Left ventricle myocardium inferior (tissue), 1 donor: ENCODE measurements at places on chromosomes 11 and 22.

GRCh38 chr11:101555366-101555765 is 28.4 kb downstream of the TRPC6 start:
- DNase-seq, result no peak

GRCh38 chr11:34426766-34427185 is 12.0 kb upstream of the CAT start:
- no peak for DNase-seq

DNA sequence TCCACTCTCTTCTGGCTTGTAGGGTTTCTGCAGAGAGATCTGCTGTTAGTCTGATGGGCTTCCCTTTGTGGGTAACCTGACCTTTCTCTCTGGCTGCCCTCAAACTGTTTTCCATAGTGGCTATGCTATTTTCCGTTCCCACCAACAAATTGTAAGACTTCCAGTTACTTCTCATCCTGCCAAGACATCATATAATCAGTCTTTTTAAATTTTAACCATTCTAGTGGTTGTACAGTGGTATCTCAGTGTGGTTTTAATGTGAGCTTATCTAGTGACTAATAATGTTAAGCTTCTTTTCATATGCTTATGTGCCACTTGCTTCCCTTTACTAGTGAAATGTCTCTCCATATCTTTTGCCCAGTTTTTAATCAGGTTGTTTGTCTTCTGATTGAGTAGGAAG is 13.6 kb upstream of the TRIM29 start:
- DNase-seq, result no peak

- DNase-seq, result no peak
Observed at GRCh38 chr11:18243783-18244362, 4.6 kb downstream of the SAA2 start.

GRCh38 chr22:35526333-35526979 is 14.2 kb upstream of the RASD2 start:
- no peak for DNase-seq

GRCh38 chr11:65540290-65541092 is 15.6 kb downstream of the SCYL1 start:
- DNase-seq, result peak; percentile 93

DNA sequence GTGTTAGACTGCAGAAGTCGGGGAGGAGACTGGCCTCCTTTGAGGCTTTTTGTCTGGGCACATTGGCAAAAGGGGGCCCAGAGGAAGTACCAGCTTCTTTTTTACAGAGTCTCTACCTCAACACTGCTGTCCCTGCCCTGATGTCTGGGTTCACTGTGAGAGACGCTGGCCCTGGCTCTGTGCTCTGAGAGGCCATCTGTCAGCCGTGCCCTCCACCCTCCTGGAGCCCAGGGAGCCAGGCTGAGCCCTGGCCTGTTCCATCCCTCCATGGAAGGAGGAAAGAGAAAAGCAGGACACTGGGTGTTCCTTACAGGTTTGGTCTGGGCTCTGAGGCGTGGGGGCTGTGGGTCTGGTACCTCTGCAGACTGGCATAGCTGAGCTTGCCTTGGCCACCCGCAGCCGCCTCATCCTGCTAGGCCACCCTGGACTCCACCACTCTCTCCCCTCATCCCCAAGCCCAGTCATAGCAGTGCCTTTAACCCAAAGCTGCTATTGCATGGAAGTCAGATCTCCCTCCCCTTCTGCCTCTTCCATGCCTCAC is 105.5 kb upstream of the PARVA start:
- DNase-seq, result no peak

DNA sequence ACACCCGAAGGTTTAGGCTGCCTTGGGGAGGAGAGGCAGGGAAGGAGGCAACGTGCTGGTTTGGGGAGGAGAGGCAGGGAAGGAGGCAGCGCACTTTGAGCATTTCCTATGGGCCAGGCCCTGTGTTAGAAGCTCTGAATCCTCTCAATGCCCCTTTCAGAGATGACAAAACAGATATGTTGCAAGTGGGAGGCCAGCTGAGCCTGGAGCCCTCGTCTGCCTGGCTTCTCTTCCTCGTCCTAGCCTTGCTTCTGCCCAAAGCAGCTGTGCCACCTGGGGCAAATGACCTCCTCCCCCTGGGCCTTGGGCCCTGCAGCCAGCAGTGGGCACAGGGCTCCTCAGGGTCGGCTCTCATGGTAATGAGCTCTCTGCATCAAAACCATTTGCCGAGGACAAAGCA is 15.3 kb upstream of the LRRC32 start:
- DNase-seq, result no peak

GRCh38 chr11:2173761-2174160 is 2.1 kb upstream of the TH start:
- no peak for DNase-seq

DNA sequence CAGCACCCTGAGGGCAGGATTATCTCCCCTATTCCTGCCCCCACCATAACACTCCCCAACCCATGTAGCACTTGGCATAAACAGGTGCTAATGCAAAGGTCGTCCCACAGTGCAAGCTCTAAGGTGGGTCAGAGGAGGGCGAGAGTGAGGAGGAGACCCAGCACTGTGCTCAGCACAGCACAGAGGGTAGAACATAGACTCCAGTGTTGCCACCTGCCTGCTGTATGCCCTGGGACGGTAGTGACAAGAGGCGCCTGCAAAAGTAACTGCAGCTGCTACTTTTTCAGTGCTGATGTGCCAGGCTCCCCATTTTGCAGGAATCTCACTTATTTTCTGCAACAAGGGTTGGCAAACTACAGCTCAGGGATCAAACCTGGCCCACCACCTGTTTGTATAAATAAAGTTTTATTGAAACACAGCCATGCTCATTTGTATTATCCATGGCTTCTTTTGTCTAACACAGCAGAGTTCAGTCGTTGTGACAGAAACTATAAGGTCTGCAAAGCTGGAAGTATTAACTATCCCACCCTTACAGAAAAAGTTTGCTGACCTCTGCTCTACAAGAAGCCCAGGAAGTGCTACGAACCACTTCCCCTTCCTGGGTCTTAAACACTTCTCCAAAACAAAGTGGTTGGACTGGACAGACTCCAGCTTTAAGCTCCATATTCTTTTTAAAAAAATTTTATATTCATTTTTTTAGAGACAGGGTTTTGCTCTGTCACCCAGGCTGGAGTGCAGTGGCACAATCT is 16.9 kb upstream of the CDC42BPG start:
- no peak for DNase-seq

DNA sequence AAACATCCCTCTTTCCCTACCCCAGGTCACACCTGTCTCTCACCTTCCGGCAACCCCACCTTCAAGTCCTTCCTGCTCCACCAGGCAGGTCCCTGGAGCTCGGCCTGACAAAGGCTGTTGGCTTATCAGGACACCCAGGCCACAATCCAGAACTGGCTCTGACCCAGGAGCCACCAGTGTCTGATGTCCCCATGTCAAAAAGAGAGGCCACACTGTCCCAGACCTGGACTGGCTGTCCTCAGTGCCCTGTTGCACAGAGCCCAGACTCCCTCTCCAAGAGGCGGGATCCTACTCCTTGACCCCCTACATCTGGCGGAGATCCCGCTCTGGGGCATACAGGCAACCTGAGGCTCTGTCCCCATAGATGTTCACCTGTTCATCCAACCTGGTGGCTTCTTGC is 116.0 kb downstream of the MN1 start:
- peak; percentile 56 for DNase-seq

DNA sequence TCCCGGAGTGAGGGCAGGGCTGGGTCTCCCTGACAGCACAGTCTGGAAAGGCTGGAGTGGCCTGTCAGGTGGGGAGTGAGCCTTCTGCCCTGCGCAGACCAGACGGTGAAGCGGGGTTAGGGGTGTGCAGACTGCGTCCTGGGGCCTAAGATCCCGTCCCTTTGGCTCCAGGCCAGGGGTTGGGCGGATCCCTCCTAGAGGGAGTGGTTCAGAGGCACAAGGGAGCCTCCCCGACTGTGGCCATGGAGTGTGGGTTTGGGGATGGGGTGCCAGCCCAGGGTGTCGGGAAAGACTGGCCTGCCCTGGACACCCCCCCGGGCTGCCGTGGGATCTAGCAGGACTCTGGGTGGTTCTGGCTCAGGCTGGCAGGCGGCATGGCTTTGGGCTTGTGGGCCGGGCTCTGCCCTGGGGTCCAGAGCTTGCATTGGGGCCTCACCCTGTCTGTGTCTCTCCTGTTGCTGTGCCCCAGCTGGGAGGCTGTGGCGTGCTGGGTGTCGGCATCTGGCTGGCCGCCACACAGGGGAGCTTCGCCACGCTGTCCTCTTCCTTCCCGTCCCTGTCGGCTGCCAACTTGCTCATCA is 19.5 kb downstream of the TSPAN4 start:
- DNase-seq, result peak; percentile 51

- DNase-seq, result no peak
Observed at GRCh38 chr11:128775468-128775867, 81.6 kb downstream of the FLI1 start.

- DNase-seq, result no peak
Observed at GRCh38 chr11:33553486-33553885, 147.1 kb downstream of the C11orf91 start.

- no peak for DNase-seq
Observed at GRCh38 chr11:36364551-36365325, 68.7 kb downstream of the PRR5L start.

- DNase-seq, result no peak
Observed at GRCh38 chr11:68012843-68013610, 2.9 kb downstream of the ALDH3B1 start.

- DNase-seq, result no peak
Observed at GRCh38 chr22:20514658-20515406, 7.4 kb downstream of the MED15 start.

GRCh38 chr11:85823816-85824215 is 12.9 kb upstream of the SYTL2 start:
- no peak for DNase-seq

DNA sequence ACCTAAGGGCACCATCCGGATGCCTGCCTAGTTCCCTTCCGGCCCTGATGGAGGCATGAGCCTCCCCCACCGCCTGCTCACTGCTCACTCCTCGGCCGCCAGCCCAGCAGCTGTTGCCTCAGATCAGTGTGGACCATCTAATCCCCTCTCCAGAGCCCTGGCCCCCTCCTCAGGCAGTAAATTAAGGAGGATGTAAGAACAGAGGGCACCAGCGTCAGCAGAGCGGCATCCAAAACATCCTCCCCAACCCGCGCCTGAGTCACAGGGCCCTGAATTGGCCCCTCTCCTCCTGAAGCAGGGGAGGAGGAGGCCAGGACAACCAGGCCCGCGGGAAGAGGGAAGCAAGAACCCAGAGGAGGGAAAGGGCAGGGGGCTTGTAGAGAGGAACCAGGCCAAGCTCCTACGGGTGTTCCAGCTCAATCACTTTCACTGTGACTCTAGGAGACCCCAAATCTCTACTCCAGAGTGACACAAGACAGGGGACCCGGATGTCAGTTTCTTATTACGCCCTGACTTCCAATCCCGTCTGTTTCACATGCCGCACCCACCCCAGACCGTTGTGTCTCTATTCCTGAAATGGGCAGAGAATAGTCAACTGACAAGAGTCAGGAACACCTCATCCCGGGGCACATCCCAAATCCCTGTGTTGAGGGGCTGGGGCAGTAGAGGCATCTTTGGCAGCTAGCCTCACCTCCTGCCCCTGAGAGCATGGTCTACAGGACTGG is 31.3 kb upstream of the MYOD1 start:
- DNase-seq, result no peak

DNA sequence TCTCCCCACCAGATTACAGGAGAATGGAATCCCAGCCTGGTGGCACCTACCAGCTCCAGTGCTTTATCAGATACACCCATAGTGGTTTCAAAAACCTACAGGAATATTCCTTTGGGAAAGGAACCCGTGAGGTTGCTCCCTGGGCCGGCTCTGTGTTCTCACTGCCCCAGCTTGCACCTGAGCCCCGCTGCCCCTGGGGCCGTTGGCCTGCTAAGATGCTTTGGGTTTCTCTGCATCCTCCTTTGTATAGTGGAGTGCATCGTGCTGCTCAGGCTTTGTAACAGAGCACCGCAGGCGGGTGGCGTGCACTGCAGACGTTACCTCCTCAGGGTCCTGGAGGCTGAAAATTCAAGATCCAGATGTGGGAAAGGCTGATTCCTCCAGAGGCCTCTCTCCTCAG is 414.1 kb downstream of the BRD1 start:
- DNase-seq, result no peak

DNA sequence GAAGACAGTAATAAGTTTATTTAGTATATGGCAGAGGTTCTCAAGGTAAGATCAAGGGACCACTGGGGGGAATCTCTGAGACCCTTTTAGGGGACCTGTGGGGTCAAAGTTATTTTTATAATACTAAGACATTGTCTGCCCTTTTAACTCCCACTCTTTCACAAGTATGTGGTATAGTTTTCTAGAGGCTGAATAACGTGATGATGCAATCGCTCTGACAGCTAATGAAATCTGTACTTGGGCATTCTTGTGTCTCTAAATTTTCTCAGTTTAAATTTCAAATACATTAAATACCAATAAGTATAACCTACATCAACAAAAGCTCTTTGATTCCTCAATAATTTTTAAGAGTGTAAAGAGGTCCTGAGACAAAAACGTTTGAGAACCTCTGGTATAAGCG is 147.9 kb downstream of the ATG16L2 start:
- DNase-seq, result no peak

DNA sequence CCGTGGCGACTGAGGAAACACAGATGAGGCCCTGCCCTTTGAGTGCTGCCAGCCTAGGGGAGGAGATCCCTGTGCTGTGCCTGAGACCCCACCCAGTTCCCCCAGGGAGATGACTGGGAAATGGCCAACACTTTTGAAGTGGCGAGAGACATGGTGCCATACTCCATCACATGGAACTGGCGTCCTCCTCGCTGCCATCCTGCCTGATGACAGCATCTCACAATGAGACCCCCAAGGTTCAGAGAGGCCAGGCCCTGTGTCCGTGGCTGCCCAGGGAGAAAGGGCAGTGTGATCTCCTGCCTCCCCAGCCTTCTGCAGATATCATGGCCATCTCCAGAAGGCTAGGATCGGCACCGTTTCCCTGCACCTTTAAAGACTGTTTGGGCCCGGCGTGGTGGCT is 31.1 kb downstream of the FAM83F start:
- no peak for DNase-seq

DNA sequence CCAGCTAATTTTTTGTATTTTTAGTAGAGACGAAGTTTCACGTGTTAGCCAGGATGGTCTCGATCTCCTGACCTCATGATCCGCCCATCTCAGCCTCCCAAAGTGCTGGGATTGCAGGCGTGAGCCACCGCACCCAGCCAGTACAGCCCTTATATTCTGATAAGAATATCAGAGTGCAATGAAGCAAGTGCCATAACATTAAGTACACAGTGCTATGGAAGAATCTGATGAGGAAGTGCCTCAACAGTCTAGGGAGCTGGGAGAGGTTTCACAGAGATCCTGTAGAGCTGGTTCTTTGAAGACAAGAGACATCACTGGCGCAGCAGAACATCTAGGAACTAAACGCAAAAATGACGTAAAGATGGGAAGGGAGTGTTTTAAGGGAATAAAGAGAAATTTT is 2.1 kb downstream of the RTCB start:
- DNase-seq, result no peak

DNA sequence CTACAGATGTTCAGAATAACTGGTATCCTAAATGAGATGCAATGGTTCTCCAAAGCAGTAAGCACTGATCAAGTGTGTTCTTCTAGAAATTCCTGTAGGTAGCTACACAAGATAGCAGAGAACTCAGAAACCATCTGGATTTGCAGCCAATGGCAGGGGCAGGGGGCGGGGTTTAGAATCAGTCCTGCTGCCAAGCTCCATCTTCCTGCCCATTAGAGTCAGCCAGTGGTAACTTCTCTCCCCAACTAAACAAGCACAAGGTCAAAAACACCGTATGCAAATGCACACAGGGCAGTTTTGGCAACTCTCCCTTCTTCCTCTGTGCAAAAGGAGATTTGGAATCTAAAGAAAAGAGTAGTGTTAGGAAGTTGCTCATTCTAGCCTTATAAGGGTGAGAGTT is 237.5 kb upstream of the CCDC90B start:
- DNase-seq, result no peak

GRCh38 chr11:70584498-70585235 is 186.3 kb downstream of the CTTN start:
- DNase-seq, result no peak

- no peak for DNase-seq
Observed at GRCh38 chr11:65488273-65489034, 10.4 kb upstream of the MALAT1 start.
